ENCODE measurements at places on chromosomes 1 and 21.

- H3K27me3 ChIP-seq = no peaks in the 10 kb centered on the region
- DNase-seq = no peak
- no peak overlapping the region for H3K4me3 ChIP-seq
- H3K36me3 ChIP-seq = peaks cover 49% of the 10 kb centered on the region
- H3K4me1 ChIP-seq = no peaks in the 10 kb centered on the region
Measured at GRCh38 chr1:235145639-235146038, 15.4 kb downstream of the RBM34 start.

GRCh38 chr1:214021321-214021720 is 33.5 kb downstream of the PROX1 start:
- H3K36me3 ChIP-seq = no peaks in the 10 kb centered on the region
- H3K4me1 ChIP-seq = no peaks in the 10 kb centered on the region
- H3K27ac ChIP-seq = no peak overlapping the region

- no peak overlapping the region for H3K27ac ChIP-seq
- peaks cover 6% of the 10 kb centered on the region for H3K4me1 ChIP-seq
- DNase-seq = no peak
- H3K4me3 ChIP-seq = no peak overlapping the region
Measured at GRCh38 chr1:44679468-44679867, 5.0 kb downstream of the ARMH1 start.

DNA sequence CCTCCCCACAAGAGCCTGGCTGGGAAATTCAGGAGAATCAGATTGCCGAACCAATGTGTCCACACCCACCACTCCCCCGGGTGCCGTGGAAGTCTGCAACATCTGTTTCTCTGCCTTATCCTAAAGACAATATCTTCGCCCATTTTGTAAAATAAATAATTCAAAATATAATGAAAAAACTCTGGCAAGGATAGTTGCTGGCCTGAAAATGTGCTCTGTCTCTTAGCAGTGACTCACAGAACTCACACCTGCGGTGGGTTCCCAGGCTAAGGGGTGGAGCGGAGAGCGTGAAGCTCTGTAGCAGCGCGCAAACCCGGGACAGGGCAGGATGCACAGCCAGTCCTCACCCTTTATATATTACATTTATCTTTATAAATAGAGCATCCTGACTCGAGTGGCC is 99.9 kb downstream of the COLGALT2 start:
- no peak for DNase-seq
- H3K4me3 ChIP-seq = no peak overlapping the region
- no peak overlapping the region for H3K27ac ChIP-seq
- H3K27me3 ChIP-seq = no peaks in the 10 kb centered on the region
- H3K36me3 ChIP-seq = no peaks in the 10 kb centered on the region

DNA sequence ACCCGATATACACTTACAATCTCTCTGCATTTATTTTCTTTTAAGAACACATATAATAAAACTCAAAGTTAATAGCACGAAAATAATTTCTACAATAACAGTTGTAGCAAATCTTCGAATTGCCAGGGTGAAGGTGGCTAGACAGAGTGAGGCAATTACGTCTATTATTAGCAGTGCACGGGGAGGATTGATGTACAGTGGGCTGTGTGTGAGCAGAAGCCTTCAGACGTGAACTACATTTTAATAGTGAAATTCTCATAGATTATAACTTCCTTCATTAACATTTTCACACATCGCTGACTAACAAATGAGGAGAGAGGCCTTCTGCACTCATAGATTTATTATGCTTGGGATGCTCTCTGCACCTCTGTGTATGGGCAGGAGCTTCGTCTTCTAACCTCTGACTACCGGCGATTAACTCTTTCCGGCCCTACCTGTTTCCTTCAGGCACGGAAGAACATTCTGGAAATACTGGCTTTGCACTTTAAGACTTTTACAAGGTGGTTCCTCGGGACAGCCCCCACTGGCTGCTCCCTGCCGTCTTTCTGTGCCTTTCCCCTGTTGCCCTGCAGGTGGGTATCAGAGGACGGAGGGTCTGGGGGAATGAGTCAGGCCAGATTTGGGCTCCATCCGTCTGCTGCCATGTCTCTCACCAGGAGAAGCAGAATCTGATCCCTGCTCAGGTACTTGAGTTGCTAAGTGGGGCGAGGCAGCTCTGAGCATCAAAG is 200.5 kb downstream of the CAMTA1 start:
- H3K36me3 ChIP-seq = no peaks in the 10 kb centered on the region
- peaks cover 21% of the 10 kb centered on the region for H3K27me3 ChIP-seq
- no peak for DNase-seq
- no peak overlapping the region for H3K27ac ChIP-seq
- no peaks in the 10 kb centered on the region for H3K4me1 ChIP-seq

DNA sequence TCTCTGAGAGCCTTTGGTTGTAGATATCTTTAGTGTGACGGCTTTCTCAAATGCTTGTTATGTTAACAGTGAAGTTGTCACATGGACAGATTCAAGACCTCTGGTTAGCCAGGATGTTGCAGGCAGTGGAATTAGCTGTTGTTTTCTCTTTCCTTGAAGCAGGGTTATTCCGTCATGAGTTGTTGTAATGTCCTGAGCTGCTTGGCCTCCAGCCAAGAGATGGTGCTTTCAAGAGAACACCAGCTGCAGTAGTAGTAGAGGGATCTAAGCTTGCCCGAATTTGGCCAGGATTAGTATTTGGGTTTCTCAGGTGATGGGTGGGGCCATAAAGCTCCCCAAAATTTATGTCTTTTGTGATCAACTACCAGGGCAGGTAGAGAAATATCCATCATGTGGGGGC is 13.4 kb downstream of the KCNE1 start:
- no peak overlapping the region for H3K4me3 ChIP-seq
- no peaks in the 10 kb centered on the region for H3K36me3 ChIP-seq
- peaks cover 6% of the 10 kb centered on the region for H3K27me3 ChIP-seq
- H3K4me1 ChIP-seq = no peaks in the 10 kb centered on the region
- no peak overlapping the region for H3K27ac ChIP-seq
- DNase-seq = peak; percentile 38

DNA sequence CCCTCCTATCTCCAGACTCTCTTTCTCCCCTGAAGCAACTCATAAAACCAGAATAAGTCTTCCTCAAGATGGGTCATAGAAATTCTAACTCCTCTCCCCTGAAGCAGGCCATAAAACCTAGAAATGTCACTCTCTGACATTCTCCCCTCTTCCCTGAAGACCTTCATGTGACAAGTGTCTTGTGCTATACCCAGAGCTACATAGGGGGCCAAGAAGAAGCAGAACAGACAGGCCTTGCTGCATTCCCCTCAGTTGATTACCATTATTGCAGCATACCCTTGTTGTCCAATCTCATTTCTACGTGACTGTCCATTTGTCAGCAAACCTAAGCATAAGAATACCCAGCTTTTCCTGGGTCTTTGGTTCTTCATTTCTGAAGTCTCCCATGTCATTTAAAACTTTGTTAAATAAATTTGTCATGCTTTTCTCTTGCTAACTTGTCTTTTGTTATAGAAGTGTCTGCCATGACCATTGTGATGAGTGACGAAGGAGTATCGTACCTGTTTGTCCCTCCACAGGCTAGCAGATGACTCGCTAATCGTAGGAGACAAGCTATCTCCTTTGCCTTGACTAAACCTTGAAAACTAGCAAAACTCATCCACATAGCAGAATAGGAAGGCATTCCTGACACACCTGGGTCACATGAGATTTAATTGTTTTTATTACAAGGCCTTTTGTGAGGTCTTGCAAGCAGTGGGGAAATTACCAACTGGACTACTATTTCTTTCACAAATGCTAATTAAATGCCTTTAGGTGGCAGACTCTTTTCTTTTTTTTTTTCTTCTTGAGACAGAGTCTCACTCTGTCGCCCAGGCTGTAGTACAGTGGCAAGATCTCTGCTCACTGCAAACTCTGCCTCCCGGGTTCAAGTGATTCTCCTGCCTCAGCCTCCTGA is 39.4 kb upstream of the ZNF326 start:
- no peaks in the 10 kb centered on the region for H3K36me3 ChIP-seq
- peaks cover 14% of the 10 kb centered on the region for H3K4me1 ChIP-seq
- H3K4me3 ChIP-seq = no peak overlapping the region
- H3K27me3 ChIP-seq = no peaks in the 10 kb centered on the region
- no peak overlapping the region for H3K27ac ChIP-seq
- DNase-seq = no peak

DNA sequence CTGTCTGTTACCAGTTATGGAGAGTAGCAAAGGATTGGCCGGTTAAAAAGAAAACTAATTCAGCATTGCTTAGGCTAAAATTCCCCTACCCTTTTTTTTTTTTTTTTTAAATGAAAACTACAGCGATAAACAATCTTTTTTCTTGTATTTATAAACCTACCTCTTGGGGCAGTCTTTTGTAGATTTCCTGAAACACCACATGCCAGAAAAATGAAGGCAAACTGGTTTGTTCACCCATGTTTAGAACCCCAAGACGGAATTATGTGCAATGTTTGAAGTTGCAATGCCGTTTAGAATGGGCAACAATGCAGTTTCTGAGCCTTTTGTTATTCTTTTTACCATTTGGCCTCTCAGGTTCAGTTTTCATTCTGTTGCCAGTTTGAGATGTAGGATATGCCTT is 59.1 kb downstream of the PRDM2 start:
- no peak overlapping the region for H3K27ac ChIP-seq
- no peak overlapping the region for H3K4me3 ChIP-seq
- peaks cover 12% of the 10 kb centered on the region for H3K4me1 ChIP-seq
- H3K36me3 ChIP-seq = peaks cover 5% of the 10 kb centered on the region
- no peak for DNase-seq

DNA sequence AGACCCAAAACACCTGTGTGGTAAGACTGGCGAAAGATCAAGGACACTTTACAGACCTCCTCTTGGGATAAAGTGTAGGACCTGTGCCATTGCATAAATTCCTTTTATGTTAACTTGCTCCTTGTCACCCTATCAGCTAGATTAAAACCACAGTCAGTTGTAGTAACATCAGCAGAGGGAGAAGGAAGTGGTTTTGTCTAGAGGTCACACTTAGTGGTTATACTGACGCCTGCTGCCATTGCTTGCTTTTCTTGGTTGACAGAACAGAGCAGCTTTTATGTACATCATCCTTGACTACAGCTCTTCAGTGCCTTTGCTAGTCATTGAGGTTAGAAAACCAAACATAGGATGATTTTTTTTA is 101.4 kb downstream of the PBX1 start:
- no peak overlapping the region for H3K27ac ChIP-seq
- no peaks in the 10 kb centered on the region for H3K36me3 ChIP-seq
- peak; percentile 67 for DNase-seq

DNA sequence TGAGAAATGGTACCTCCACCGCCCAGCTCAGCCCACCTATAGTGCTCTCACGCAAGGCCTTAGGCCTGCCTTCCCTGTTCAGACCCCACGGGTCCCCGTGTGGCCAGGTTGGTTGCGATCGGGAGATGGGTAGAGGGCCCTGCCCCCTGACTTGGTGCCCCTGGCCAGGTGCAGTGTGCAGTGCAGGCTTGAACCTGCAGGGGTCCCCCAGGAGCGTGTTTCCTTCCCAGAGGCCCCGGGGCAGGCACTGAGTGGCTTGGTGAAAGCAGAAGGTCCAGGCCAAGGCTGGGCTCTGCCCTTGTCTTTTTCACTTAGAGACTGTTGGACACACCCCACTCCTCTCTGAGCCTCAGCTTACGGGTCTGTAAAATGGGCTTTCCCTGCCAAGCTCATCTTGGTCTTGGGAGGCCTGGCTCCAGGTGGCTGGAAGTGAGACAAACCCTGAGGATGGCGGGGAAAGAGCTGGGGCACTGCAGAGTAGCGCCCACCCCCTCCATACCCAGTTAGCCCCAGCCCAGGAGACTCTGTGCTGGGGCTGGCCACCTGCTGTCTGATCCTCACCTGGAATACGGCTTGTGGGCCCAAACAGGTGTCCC is 9.3 kb upstream of the HES5 start:
- peaks cover 3% of the 10 kb centered on the region for H3K27me3 ChIP-seq
- no peak overlapping the region for H3K4me3 ChIP-seq
- H3K27ac ChIP-seq = no peak overlapping the region
- peaks cover 11% of the 10 kb centered on the region for H3K4me1 ChIP-seq
- no peak for DNase-seq

GRCh38 chr1:245168906-245169305 is 14.1 kb downstream of the KIF26B start:
- no peak overlapping the region for H3K4me3 ChIP-seq
- no peak overlapping the region for H3K27ac ChIP-seq
- no peaks in the 10 kb centered on the region for H3K4me1 ChIP-seq
- peaks cover 6% of the 10 kb centered on the region for H3K36me3 ChIP-seq

DNA sequence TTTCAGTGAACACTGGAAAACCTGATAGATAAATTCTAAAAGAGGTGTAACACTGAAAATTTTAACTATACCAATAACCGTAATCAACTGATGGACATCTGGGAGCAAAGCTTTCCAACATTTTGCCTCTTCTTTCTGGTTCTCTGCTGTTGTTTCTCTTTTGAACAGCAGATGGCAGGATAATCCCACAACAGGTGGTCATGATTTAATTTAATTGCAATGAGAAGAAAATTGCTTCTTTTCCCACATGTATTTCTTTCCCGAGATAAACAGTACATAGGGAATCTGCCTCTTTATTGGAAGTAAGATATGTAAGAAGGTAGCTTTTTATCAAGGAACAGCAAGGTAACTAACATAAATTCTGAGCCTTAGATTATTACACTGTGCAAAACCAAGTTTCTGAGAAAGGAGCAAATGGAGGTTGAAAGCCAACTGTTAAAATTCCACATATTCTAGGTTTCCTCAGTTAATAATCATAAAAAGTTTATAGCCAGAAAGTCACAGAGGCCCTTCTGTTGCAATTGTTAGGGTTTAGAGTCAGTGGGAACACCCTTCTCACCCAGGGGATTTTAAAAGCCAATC is 72.9 kb downstream of the RPS6KA1 start:
- peak; percentile 68 for DNase-seq
- H3K27me3 ChIP-seq = peaks cover 23% of the 10 kb centered on the region
- no peak overlapping the region for H3K4me3 ChIP-seq
- H3K36me3 ChIP-seq = no peaks in the 10 kb centered on the region
- H3K27ac ChIP-seq = no peak overlapping the region

DNA sequence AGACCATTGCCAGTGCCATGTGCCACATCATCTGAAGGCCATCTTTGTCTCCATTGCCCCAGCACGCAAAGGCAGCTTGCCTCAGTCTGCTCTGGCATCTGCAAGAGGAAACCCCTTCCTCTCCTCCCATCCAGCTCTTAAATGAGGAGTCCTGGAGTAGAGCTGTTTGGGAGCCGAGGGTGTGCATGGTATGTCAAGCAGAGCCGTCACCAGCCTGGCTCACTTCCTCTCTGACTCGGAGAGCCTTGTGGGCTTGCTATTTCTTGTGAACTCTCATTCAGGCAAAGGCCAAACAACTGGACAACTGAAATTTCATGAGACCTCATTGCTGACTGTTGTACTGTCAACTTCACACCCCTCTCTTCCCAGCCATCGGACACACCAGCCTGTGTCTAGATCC is 143.9 kb downstream of the SIPA1L2 start:
- DNase-seq = peak; percentile 52
- H3K27ac ChIP-seq = no peak overlapping the region
- no peak overlapping the region for H3K4me3 ChIP-seq
- no peaks in the 10 kb centered on the region for H3K27me3 ChIP-seq
- H3K4me1 ChIP-seq = peaks cover 13% of the 10 kb centered on the region
- peaks cover 9% of the 10 kb centered on the region for H3K36me3 ChIP-seq

GRCh38 chr1:57192222-57192621 is 226.4 kb upstream of the C8B start:
- no peaks in the 10 kb centered on the region for H3K36me3 ChIP-seq
- H3K27me3 ChIP-seq = no peaks in the 10 kb centered on the region
- no peak overlapping the region for H3K4me3 ChIP-seq
- no peak overlapping the region for H3K27ac ChIP-seq
- no peak for DNase-seq

GRCh38 chr1:98556521-98557158 is 104.9 kb upstream of the SNX7 start:
- H3K4me1 ChIP-seq = no peaks in the 10 kb centered on the region
- peak; percentile 22 for DNase-seq
- no peaks in the 10 kb centered on the region for H3K36me3 ChIP-seq
- H3K4me3 ChIP-seq = no peak overlapping the region
- H3K27ac ChIP-seq = no peak overlapping the region
- peaks cover 1% of the 10 kb centered on the region for H3K27me3 ChIP-seq
